ENCODE measurements at places on chromosomes 16 and 17.
A peak's percentile ranks its signal among the peaks of the same experiment; 100 is the strongest.

DNA sequence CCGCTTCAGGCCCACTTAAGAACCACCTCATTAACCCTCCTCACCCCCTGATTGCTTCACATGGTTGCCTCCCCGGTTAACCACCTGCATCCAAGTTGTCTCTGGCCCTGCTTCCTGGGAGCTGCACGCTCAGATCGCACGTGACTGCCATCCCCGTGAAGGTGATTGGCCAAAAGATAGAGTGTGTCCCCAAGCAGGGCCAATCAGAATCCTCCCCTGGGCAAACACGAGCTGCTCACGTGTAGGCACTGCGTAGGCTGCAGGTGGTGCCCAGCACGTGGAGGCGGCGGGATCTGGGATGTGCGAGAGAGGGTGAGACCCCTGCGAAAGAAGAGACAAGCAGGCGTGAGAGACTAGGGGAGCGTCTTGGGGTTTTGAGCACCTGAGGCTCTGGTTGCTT is 111.8 kb upstream of the CRHR1 start:
- no peak for DNase-seq

GRCh38 chr17:796609-797008 is 14.5 kb downstream of the MRM3 start:
- DNase-seq: no peak

DNA sequence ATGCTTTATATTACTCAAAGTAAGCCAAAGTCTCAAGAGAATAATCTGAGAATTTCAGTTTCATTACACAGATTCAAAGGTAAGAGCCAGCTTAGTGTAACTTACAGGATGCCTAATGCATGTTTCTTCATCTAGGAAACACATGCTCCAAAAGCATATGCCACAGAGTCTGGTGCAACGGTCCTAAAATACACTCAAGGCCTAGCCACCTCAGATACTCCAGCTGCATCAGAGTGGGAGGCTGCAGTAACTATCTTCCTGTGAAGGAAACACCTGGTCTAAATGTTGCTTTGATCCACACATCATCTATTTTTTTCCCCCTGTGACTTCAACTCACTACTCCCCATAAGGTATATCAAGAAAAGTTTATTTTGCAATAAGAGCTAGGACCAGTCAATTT is 51.6 kb upstream of the CORO6 start:
- DNase-seq: no peak

DNA sequence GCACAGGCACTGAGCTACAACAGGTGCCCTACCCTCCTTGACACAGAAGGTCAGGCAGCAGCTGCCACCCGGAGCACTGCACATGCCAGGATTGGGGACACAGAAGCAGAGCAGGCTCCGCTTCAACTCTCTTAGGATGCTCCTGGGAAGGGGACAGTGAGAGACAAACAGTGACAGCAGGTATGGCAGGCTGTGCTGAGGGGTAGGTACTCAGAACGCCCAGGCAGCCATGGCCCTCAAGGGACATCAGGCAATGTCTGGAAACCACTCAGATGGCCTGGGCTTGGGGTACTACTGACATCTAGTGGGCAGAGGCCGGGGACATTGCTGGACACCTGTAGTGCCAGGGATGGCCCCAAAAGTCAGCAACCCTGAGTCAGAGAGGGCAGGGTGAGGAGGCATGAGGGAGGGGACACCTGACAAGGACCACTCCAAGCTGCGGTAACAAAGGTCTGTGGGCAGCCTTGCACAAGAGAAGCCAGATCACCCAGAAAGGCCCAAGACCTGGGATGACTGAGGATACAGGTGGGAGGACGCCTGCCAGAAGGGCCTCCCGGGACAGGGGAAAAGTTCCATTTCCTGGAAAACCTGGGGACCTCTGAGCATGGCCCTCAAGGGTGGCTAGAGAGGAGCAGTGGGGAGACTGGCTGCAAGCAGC is 21.2 kb downstream of the PEMT start:
- DNase-seq: peak; percentile 46

DNA sequence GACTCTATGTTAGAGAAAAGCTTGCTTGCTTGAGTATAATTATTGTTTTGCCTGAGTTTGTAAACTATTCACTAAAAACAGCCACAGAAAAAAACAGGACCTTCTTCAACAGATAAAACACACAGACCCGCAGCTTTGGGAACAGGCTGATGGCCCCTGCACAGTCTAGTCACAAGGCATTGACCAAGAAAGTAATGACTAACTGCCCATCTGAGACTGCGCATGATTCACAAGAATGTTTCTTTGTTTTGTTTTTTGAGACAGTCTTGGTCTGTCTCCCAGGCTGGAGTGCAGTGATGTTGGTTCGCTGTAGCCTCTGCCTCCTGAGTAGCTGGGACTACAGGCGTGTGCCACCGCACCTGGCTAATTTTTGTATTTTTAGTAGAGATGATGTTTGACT is 2.8 kb upstream of the ZKSCAN2 start:
- no peak for DNase-seq

GRCh38 chr17:30927756-30928155 is 6.0 kb downstream of the ADAP2 start:
- DNase-seq: no peak

DNA sequence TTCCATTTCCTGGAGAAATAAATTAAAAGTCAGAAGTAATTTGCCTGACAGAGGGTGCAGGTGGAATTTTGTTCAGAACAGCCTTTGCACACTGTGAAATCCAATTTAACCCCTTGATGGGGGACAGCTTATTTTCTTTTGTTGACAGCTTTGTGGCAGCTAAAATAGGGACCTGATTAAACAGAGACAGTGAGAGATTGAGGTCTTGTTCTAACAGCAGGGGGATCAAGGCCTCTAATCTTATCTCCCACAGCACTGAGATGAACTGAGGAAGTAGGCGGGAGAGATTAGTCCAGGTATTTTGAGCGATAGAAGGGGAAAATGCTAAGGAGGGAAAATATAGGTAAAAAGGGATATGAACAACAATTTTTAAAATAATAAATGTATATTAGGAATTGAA is 1491.4 kb upstream of the GOT2 start:
- no peak for DNase-seq

- no peak for DNase-seq
Observed at GRCh38 chr16:74264811-74265210, 31.8 kb upstream of the PSMD7 start.

GRCh38 chr16:31488468-31489297 is 5.8 kb downstream of the SLC5A2 start:
- no peak for DNase-seq

- DNase-seq: no peak
Observed at GRCh38 chr17:28986714-28987655, 18.8 kb downstream of the SEZ6 start.

GRCh38 chr16:86294535-86295196 is 215.7 kb upstream of the FOXF1 start:
- no peak for DNase-seq

DNA sequence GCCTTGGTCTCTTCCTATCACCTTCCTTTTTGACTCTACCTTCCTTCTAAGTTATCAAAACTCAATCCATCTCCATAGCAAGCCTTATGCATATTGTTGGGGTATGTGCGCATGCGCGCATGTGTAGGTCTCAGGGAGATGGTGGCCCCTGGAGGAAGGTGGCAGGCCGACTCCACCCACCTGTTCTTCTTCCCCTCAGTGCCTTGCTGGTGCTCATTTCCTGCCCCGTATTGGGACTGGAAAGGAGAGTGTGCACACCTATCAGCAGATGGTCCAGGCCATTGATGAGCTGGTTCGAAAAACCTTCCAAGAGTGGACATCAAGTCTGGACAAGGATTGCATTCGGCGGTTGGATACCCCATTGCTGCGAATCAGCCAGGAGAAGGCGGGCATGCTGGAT is 25.2 kb downstream of the DNAH2 start:
- no peak for DNase-seq

- peak; percentile 61 for DNase-seq
Observed at GRCh38 chr17:63445571-63445953, 544 bp downstream of the CYB561 start.

DNA sequence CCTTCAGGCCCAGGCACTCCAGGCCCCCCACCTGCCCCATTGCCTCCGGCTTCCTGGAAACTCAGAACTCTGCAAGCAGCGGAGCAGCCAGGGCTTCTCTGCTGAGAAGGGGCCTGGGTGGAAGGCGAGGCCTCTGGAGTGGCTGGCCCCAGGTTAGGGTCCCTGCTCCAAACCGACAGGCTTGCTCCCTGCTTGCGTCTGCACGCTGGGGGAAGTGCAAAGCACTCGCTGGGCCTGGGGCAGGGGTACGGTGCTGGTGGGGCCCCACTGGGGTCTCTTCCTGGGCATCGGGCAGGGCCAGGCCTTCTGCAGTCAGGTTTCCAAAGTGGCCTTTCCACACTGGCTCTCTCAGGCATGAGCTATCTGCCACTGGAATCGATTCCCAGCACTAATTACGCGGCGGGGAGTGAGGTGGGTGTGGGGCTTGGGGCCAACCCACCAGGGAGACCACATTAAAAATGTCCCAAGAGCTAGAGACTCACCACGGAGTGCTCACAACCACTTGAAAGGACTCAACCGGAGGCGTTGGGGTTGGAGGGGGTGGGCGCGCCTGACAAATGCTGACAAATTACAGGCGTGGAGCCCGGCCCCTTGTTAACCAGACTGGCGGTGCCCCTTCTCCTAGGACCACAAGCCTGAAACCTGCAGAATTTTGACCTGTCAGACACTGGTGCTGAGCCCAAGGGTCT is 17.9 kb downstream of the FAM83G start:
- DNase-seq: no peak

- peak; percentile 93 for DNase-seq
Observed at GRCh38 chr16:67562526-67562917, at the start of gene CTCF. Gene CTCF, plus strand, starts transcription at chr16:67562526. Its CDS starts 48,307 bp downstream, at chr16:67610833.

- DNase-seq: peak; percentile 90
Observed at GRCh38 chr17:57874434-57875289, 24.8 kb upstream of the MRPS23 start.

DNA sequence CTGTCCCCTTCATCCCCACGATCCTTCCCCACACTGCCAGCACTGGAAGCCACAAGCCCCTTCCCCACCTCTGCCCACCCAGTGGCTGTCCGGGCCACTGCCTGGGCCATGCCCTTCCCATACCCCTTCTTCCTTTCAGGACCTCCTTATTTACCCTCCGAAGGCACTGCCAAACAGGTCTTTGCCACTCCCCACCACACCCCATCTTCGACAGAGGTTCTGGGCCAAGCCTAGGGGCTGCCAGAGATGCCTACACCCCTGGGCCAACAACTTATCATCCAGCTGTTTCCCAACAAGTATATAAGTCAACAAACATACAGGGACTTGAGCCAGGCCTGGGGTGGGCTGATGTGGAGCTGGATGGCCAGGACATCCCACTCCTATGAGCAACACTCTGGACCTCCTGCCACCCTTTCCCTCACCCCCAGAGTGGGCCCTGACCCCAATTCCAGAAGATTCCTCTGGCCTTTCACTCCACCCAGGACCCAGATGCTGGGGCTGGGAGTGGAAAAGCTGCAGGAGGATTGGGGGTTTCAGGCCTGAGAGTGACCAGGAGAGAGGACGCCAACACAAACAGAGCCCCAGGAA is 1.5 kb upstream of the PPP1R1B start:
- no peak for DNase-seq

- DNase-seq: peak; percentile 45
Observed at GRCh38 chr17:43714465-43715149, 44.0 kb downstream of the SOST start.

DNA sequence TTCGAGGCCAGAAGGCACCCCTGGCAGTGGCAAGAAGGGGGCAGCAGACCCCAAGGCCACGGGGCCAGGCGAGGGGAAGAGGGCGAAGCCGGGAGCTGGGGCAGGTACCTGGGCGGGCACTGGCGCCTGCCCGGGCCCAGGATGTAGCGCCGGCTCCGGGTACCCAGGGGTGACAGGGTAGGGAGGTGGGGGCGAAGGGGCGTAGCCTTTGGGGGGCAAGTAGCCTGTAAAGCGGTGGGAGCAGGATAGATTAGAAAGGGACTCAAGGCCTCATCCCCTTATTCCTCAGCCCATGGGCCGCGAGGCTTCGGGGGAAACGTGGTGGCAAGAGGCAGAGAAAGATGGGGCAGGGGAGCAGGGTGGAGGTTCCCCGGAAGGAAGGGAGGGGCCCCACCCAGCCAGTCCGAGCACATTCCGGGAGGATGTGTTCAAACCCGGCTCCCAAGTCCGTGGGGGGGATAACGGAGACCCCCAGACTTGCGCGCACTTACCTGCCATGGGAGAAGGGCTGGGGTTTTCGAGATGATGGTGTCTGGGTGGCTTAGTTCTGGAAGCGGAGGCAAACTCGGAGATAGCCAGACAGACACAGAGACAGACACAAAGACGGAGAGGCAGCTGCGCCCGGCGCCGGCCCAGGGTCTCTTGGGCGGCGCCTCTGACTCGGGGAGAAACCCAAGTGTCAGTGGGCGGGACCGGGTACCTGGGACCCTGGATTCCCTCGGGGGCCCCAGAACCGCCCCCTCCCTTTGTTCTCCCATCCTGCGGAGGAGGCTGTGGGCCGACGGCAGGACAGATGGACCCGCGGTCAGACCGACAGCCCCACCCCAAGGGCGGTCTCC is 493 bp downstream of the PLSCR3 start:
- DNase-seq: peak; percentile 66

DNA sequence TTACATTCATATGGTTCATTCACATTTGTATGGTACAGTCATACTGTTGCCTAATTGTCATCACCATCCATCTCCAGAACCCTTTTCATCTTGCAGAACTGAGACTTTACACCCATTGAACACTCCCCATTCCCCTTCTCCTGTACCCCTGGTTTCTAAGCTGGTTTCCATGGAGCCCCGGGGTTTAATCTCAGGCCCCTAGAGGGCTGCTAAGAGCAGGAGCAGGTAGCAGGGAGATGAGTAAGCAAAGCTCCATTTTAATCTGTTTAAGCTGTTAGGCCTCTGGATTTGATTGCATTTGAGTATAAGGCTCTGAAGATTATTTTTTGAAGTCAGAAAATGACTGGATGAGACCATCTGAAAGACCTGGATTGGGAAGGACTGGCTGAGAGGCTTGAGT is 68.5 kb upstream of the RPL38 start:
- DNase-seq: no peak

DNA sequence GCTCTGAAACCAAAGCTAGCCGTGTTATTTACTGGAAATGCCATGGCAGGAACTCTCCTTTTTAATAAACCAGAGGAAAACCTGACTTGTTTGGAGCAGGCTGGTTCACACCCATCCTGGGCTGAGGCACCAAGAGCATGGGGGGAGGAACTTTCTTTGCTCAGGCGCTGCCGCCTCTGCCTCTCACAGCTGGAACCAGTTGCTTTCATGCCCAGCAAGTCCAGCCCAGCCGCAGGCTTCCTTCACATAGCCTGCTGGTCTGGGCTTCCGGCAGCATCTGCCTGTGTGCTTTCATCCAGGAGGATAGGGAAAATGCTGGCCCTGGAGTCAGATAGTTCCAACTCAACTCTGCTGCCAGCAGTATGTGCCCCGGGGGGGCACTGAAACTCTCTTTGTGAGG is 88.1 kb upstream of the ASIC2 start:
- DNase-seq: no peak

DNA sequence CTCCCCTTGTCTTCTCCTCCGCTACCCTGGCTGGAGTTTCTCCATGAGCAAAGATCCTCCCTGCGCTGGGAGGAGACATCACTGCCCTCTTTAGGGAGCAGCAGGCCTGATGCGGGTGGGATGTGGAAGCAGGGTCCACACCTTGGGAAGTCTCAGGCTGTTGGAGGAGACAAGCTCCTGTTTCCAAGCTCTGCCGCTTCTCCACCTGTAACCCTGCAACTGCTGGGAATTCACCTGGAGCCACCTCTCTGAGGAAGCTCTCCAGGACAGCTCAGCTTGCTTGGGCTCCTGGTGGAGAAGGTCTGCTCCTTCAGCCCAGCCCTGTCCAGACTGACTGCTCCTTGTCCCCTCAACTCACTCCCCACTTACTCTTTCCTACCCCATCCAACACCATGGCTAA is 14.8 kb upstream of the C17orf107 start:
- no peak for DNase-seq

- DNase-seq: no peak
Observed at GRCh38 chr16:17229766-17230165, 241.0 kb downstream of the XYLT1 start.

All from GM03348 (cell line).